ENCODE measurements at places on chromosomes 5 and 9.

GRCh38 chr9:93003552-93004407 is 54.7 kb upstream of the SUSD3 start:
- DNase-seq: peak; percentile 24

GRCh38 chr5:133179405-133179804 is 127.6 kb downstream of the HSPA4 start:
- no peak for DNase-seq

- DNase-seq: no peak
Measured at GRCh38 chr5:44412286-44412685, 23.1 kb upstream of the FGF10 start.

- no peak for DNase-seq
Measured at GRCh38 chr5:93423300-93423699, 157.7 kb downstream of the NR2F1-AS1 start.

- no peak for DNase-seq
Measured at GRCh38 chr5:121384359-121384758, 467.3 kb upstream of the FTMT start.

- no peak for DNase-seq
Measured at GRCh38 chr5:158809936-158810335, 289.8 kb downstream of the EBF1 start.

- DNase-seq: no peak
Measured at GRCh38 chr5:51433052-51433710, 49.9 kb downstream of the ISL1 start.

DNA sequence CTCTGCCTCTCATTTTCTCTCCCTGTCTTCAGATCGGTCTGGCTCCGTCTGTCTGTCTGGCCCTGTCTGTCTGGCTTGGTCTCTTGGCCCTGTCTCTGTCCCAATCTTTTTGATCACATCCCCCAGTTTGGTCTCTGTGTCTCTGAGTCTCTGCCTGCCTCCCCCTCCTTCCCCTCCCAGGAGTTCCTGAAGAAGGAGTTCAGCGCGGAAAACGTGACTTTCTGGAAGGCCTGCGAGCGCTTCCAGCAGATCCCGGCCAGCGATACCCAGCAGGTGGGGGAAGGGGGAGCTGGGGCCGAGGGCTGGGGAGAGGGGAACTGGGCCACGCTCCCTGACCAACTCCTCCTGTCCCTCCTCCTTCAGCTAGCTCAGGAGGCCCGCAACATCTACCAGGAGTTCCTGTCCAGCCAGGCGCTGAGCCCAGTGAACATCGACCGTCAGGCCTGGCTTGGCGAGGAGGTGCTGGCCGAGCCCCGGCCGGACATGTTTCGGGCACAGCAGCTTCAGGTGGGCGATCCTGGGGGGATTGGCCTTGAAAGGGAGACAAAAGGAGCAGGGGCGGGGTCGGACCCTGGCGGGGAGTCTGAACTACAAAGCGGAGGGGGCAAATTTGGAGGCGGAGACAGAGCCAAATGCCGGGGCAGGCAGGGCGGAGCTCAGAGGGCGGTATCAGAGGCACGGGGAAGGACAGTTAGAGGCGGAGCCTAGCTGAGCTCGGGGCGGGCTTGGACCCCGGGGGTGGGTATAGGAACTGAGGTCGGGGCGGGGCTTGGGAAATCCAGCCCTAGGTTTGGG is 9.0 kb downstream of the RGS14 start:
- DNase-seq: no peak

DNA sequence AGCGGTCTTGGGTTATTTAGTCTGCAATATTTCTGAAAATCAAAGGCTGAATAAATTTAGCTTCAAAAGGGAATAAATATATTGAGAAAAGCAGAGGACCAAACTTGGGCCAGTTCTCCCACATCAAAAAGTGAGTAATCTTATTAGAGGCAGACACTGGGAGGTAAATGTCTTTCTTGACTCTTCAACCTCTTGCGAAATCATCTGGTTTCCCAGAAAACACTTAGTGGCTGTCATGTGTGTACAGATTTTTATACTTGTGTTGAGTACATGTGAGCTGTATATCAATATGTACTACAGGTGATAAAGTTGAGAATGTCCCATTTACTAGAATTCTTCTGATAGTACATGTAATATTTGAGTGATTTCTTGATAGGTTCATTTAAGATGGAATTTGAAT is 454.9 kb downstream of the PRR16 start:
- DNase-seq: no peak

- DNase-seq: no peak
Measured at GRCh38 chr5:132422720-132423437, 53.4 kb downstream of the SLC22A5 start.

- no peak for DNase-seq
Measured at GRCh38 chr5:20572614-20573013, 584.6 kb upstream of the CDH18 start.

DNA sequence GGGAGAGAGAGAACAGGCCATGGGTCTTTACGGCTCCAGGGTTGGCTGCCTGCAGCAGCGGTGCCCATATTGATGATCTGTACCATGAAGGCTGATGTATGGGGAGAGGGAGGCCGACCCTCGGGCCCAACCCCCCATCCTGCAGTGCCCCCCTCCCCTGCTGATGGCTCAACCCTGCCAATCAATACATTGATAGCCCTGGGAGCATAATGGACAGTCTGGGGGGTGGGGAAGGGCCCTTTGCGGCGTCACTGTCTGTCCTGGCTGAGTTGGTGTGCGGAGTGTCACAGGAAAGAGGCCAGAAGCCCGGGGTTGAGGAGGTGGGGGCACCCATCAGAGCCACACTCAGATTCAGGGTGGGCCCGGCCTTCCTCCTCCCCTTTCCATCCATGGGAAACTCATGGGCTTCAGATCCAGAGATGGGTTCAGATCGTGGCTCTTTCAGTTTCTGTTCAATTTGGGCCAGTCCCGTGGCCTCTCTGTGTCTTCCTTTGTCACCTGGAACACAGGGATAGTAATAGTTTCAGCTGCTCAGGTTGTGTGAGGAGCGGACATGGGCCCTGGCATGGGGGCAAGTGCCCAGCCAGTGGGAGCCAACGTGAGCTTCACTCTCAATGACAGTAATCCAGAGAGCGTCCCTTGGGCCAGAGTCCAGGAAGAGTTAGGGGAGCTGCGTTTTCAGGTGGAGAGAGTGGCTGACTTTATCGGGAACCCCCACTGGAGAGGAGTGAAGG is 9.5 kb downstream of the FGF18 start:
- no peak for DNase-seq

GRCh38 chr9:1794547-1795270 is 220.4 kb upstream of the SMARCA2 start:
- no peak for DNase-seq

DNA sequence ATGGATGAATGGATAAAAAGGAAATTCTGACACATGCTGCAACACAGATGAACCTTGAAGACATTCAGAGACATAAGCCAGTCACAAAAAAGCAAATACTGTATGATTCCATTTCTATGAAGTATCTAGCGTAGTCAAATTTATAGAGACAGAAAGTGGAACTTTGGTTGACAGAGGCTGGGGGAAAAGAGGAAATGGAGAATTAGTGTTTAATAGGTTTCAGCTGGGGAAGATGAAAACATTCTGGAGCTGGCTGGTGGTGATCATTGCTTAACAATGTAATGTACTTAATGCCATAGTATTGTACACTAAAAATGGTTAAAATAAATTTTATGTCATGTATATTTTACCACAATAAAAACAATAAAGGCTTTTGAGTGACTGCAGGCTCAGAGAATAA is 24.2 kb downstream of the PPIC start:
- DNase-seq: no peak

GRCh38 chr5:116778032-116778431 is 203.4 kb upstream of the SEMA6A start:
- no peak for DNase-seq
